ENCODE measurements at places on chromosomes 11 and 22.

- no peak for DNase-seq
Measured at GRCh38 chr22:44711690-44712555, 9.9 kb downstream of the PRR5 start.

DNA sequence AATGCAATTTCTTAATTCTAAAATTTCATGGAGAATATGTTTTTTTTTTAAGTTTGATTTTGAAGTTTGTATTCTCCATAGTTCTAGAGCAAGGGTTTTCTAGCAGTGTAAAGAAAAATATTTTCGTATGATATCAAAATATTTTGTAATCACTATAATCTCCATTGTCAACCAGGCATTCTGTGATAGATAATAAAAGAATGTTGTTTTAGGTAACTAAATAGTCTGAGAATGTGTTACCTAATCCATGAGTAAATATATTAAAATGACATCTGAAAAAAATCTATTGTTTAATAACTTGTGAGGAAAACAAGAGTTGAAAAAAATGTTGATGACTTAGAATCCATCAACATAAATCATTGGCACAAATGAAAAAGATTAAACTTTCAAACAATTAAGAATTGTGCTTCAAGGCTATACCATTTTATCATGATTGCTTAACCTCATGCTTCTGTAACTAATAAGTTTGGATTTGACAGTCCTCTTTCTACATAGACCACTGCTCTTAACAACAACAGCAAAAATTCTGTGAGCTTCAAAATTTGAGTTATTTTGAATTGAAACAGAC, 2211.8 kb downstream of the LRRC4C start:
- DNase-seq = no peak

DNA sequence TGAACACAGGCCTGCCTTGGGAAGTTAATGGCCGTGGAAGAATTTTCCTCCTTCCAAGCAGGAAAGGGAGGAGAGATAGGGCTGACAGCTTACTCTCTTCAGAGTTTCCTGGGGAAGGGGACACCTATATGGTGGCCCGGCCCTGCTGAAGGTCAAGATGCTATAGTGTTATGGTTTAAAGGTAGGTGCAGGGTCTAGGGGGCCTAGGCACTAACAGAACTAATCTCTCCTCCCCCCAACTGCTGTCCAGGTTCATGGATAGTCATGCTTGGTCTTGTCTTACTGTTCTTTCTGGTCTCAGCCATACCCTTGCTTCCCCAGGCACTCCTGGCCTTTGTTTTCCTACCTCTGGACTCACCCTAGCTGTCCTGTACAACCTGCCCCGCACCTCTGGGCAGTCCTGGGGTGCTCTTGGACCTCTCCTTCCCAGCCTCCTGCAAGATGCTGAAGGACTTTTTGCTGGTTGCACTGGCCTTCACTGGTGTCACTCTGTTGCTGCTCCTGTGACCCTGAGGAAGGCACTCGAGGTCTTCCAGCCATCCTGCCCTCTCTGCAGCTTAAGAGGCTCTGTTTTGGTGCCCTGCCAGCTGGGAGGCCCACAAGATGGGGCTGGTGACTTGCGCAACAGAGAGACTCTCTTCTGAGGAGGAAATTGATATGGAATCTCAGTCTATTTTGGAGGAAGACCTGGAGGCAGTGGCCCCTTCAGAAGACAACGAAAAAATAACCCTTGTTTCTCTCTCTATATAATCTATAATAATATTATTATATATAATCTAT, 17.9 kb downstream of the SEC14L3 start:
- DNase-seq = no peak

- no peak for DNase-seq
Measured at GRCh38 chr22:44378380-44378779, 65.6 kb upstream of the SHISAL1 start.

DNA sequence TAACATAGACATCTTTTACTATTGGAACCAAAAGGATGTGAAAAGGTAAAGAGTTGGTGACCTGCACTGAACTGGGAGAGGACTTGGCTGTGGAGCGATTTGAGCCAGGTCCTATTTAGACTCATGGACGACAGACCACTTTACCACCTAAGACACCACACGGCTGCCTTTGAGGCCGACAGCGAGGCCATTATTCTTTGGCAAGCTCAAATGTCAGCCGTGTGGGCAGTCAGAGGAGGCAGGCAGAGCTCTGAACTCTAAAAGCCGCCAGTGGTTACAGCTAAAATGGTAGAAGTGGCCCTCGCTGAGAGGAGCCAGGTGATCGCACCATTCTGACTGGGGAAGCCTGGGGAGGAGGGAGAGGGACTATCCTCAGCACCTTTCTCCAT, 50.5 kb downstream of the SCUBE1 start:
- DNase-seq = no peak
